Epithelial cell of proximal tubule (primary cell): ENCODE measurements at places on chromosomes 11 and 22.

- DNase-seq = no peak
These were observed 25.5 kb upstream of the CREB3L1 start for GRCh38 chr11:46251954-46252353.

GRCh38 chr11:2885017-2885677 lies 428 bp downstream of the CDKN1C start:
- no peak for DNase-seq

DNA sequence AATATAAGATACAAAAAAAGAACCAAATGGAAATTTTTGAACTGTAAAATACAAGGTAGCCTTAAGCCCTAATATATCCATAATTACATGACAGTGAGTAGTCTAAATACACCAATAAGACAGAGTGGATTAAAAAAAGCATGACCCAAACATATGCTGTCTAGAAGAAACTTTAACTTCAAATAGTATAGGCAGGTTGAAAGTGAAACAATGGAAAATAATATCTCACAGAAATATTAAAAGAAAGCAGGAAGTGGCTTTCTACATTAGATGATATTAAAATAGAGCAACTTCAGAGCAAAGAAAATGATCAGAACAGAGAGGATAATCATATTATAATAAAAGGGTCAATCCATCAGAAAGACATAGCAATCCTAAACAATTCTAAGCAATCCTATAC lies 21.8 kb downstream of the DCUN1D5 start:
- no peak for DNase-seq

DNA sequence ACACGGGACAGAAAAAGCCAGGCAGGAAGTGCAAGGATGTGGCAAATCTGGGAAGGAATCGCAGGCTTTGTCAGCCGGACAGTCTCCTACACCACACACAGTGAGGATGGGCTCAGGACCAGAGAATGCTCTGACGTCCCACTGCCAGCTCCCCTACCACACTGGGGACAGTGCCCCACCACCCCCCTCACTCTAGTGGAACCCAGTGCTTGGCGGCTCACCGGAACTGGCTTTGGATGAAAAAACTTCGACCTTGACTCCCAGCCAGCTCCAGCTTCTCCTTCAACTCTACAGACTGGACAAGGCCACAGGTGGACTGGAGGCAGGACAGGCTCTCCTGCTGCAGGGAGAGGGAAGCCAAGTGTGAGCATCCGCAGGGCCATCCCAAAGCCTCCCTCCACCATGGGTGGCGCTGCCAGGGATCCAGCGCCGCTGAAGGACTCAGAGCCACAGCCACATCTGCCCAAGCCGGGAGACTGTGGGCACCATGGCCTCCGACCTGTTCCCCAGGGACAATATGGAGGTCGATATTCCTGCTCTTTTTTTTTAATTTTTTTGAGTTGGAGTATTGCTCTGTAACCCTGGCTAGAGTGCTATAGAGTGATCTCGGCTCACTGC lies 24.0 kb downstream of the SERHL2 start:
- no peak for DNase-seq

DNA sequence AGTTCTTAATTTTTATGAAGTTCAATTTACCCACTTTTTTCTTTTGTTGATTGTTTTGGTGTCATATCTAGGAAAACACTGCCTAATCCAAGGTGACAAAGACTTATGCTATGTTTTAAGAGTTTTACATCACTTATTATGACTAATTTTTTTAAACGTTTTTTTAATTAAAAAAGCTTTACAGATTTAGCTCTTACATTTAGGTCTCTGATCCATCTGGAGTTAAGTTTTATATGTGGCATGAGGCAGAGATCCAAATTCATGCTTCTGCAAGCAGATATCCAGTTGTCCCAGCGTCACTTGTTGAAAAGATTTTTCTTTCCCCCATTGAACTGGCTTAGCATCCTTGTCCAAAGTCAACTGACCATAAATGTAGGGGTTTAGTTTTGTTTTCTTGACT lies 72.6 kb downstream of the PACSIN2 start:
- DNase-seq = no peak

DNA sequence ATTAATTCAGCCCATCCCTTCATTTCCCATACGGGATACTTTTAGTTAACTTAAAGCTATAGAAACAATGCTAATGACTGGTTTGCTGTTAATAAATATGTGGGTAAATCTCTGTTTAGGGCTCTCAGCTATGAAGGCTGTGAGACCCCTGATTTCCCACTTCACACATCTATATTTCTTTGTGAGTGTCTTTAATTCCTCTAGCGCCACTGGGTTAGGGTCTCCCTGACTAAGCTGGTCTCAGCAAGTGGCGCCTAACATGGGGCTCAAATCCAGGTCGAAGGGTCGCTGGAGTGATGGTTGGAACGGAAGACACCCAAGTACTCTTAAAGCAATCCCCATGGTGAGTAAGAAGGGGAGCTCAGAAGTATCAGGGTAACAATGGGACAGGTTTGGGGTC lies 14.4 kb upstream of the OOSP1 start:
- no peak for DNase-seq

- no peak for DNase-seq
These were observed 182.8 kb downstream of the C11orf87 start for GRCh38 chr11:109604481-109605400.

GRCh38 chr11:120167659-120168058 lies 29.7 kb upstream of the TRIM29 start:
- DNase-seq = no peak

DNA sequence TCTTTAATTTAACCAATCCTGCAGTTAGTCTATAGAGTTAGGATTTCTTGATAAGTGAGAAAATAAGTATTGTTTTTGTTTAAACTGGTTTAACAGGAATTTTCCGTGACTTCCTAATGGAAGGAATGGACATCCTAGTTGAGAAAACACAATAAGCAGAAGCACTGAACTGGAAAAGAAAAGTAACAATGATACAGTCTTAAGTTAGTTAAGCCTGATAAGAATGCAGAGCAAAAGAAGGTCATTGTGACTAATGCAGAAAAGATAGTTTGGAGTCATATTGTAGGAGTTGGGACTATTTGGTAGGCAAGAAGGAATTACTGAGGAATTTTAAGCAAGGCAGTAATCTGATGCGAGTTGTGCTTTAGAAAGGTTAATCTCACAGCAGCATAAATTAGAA lies 11.7 kb downstream of the RNF141 start:
- DNase-seq = peak; percentile 18

DNA sequence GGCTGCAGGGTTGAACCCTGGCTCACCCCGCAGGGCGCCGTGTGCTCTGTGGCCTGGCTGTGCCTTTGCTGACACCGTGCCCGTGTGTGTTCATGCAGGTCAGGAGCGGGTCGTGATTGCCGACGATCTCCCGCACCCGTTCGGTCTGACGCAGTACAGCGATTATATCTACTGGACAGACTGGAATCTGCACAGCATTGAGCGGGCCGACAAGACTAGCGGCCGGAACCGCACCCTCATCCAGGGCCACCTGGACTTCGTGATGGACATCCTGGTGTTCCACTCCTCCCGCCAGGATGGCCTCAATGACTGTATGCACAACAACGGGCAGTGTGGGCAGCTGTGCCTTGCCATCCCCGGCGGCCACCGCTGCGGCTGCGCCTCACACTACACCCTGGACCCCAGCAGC lies 47.0 kb upstream of the PPP6R3 start:
- no peak for DNase-seq

GRCh38 chr11:61098778-61099177 lies 3.5 kb upstream of the CD5 start:
- DNase-seq = no peak

GRCh38 chr11:42145311-42145710 lies 685.9 kb upstream of the LRRC4C start:
- no peak for DNase-seq

- DNase-seq = peak; percentile 62
These were observed 28.4 kb upstream of the UCP3 start for GRCh38 chr11:74037309-74037708.

GRCh38 chr11:102385085-102386007 lies 38.3 kb downstream of the BIRC2 start:
- no peak for DNase-seq

GRCh38 chr11:128716661-128717210 lies 22.9 kb downstream of the FLI1 start:
- no peak for DNase-seq

DNA sequence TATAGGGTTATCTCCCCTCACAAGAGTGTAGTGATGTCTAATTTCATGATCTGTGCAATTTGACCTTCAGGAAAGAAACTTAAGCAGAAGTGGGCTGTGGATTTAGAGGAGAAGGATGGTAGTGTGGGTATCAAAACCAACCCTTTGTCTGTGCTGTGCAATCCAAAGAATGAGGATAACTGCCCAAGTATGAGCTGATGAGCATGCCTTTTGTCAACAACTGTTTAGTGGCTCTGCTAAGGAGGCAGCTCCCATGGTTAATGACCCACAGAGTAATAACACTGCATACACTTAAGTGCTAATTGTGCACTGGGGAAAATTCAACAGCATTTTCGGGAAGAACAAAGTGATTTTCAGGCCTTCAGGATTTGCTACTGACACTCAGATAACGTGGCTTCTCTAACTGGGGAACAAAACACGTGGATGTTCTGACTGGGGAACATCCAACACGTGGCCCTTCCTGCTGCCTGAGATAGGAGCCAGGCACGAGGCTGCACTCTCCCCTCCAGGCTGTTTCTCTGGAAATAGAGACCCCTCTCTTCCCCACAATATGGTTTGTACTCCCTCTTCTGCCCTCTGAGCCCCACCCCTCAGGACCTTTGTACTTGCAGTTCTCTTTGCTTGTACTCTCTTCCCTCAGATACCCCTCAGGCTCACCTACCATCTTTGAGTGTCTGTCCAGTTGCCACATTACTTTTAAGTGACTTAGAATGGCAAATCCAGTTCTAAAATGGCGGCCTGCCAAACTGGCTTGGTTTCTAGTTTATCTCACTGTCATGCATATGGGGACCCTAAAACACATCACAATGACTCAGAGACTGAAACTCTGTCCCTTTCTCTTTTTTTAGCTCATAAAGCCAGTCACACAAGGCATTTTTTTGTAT lies 234.9 kb upstream of the POU2AF2 start:
- no peak for DNase-seq

- DNase-seq = no peak
These were observed 155.5 kb upstream of the NAV2 start for GRCh38 chr11:19557185-19557584.

DNA sequence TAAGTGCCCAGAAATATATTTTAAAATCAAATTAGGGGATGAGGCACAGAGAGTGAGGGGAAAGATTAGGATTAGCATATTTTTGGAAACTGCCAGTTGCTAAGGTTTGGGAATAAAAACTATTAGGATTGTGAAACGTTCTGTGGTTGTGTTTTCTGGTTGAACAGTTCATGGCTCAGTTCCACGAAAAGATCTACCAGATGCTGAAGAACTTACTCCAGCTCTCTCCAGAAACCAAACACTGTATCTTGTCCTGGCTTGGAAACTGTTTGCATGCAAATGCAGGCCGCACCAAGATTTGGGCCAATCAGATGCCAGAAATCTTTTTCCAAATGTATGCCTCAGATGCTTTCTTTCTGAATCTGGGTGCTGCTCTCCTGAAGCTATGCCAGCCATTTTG lies 15.3 kb downstream of the UBE4A start:
- DNase-seq = no peak

DNA sequence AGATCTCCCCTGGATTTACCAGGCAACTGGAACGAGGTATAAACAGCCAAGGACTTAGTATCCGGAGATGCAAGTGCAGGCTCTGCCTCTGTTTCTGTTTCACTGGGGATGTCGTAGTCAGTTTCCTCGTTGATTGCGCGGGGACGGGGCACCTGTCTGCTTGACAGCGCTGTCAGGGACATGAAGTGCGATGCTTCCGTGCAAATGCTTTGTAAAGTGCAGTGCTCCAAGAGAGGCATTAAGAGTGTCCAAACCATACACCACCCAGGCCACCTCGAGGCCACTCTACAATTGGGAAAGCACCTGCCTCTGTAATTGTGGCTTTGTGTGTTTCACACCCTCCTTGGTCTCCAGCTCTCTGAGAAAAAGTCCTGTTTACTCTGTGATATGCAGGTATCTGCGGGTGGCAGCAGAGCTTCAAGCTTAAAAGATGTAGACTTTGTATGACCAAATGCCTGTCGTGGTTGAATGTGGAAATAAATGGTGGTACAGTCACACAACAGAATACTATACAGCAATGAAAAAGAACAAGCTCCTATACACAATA lies 18.6 kb upstream of the CD5 start:
- DNase-seq = no peak

- no peak for DNase-seq
These were observed 34.1 kb downstream of the OR4D9 start for GRCh38 chr11:59545179-59546020.

- DNase-seq = no peak
These were observed 16.8 kb upstream of the PAFAH1B2 start for GRCh38 chr11:117127171-117127901.

- DNase-seq = no peak
These were observed 2.0 kb downstream of the CREB3L1 start for GRCh38 chr11:46279126-46280099.

DNA sequence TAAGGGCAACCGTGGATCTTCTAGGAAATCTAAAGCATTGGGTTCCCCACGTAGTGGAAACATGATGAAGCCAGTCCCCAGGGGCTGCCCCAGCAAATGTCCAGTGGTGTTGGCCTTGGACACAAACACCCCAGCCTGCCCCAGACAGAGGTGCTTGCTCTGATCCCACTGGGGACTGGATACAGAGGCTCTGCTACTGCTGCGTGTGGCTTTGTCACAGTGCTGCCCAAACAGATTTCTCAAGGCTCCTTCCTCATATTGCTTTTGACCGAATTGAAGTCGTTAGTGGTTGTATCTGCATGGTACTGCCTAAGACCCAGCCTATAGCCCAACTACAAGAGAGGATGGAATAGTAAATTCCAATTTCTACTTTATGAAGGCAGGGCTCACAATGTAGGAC lies 40.1 kb upstream of the CD44 start:
- no peak for DNase-seq

GRCh38 chr11:123197711-123198110 lies 2.7 kb upstream of the CLMP start:
- DNase-seq = no peak
